ENCODE measurements at places on chromosomes 5 and 9.
A peak's percentile ranks its signal among the peaks of the same experiment; 100 is the strongest.

GRCh38 chr5:74200560-74200959, 440.0 kb downstream of the ENC1 start:
- H3K27me3 ChIP-seq, result peaks cover under 1% of the 10 kb centered on the region
- no peak for DNase-seq
- H3K27ac ChIP-seq, result no peak overlapping the region
- H3K4me3 ChIP-seq, result no peak overlapping the region

GRCh38 chr5:127358740-127359139, 68.1 kb downstream of the MEGF10 start:
- DNase-seq, result no peak
- peaks cover 14% of the 10 kb centered on the region for H3K27me3 ChIP-seq
- no peak overlapping the region for H3K27ac ChIP-seq

GRCh38 chr9:95206143-95206542, 111.4 kb downstream of the FANCC start:
- H3K4me1 ChIP-seq, result no peaks in the 10 kb centered on the region
- H3K27ac ChIP-seq, result no peak overlapping the region
- no peaks in the 10 kb centered on the region for H3K36me3 ChIP-seq
- DNase-seq, result no peak
- no peaks in the 10 kb centered on the region for H3K27me3 ChIP-seq

GRCh38 chr9:126341902-126342301, 15.3 kb downstream of the MVB12B start:
- H3K27me3 ChIP-seq, result no peaks in the 10 kb centered on the region
- H3K27ac ChIP-seq, result no peak overlapping the region
- no peak for DNase-seq
- H3K4me1 ChIP-seq, result peaks cover 32% of the 10 kb centered on the region

DNA sequence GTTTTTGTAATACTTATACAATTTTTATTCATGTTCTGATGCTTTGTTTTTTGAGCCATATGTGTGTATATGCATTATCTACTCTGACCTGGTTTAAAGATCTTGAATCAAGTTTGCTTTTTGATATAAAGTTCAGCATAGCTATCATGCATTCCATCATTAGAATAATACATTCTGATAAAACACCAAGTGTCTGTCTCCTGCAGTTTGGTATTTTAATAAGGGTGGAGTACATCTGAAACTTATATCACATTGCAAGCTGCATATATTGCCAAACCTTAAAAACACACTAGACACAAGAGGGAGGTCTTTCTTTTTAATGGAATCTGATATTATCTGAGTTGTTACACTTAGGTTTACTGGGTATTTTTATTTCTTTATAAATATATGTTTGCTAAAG, 102.8 kb upstream of the ADAMTSL1 start:
- no peak overlapping the region for H3K27ac ChIP-seq
- no peaks in the 10 kb centered on the region for H3K27me3 ChIP-seq
- no peak for DNase-seq

GRCh38 chr5:171906703-171907590, 99.5 kb downstream of the FBXW11 start:
- no peaks in the 10 kb centered on the region for H3K27me3 ChIP-seq
- H3K36me3 ChIP-seq, result peaks cover 4% of the 10 kb centered on the region

- no peaks in the 10 kb centered on the region for H3K27me3 ChIP-seq
- peaks cover 7% of the 10 kb centered on the region for H3K4me1 ChIP-seq
- peak; percentile 52 for DNase-seq
These were observed 38.7 kb downstream of the NLN start for GRCh38 chr5:65760504-65761275.

DNA sequence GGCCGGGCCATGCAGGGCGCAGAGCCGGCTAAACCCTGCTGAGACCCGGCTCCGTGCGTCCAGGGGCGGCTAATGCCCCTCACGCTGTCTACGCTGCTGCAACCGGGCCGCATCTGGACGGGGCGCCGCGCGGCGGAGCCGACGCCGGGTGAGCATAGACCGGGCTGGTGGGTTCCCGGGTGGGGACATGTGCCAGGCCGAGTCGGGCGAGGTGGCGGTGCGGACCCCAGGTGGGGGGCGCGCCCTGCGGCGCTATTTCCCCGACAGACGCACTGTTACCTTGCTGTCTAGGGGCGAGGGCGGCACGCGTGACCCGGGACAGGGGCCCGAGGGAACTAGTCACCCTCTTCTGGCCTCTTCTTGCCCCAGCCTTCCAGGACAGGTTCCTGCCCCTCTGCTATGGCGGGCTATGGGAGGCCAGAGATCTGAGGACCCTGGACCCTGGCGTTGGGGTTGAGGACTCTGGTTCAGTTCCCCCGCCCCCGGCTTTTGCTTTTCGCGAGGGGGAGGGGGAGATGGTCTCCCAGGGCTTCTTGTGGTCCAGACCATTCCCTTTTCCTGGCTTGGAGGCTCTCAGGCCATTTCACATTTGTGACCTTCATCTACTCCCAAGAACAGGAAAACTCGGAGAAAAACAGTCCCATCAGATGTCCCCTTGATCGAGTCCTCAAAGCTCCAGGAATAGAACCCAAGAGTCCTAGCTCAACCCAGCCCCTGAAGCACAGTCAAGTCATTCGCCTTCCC, 536 bp downstream of the SLC27A4 start:
- peaks cover 14% of the 10 kb centered on the region for H3K36me3 ChIP-seq
- peaks cover 6% of the 10 kb centered on the region for H3K4me1 ChIP-seq
- H3K27ac ChIP-seq, result peak overlapping the region; percentile 70
- peak overlapping the region; percentile 88 for H3K4me3 ChIP-seq
- H3K27me3 ChIP-seq, result no peaks in the 10 kb centered on the region
- DNase-seq, result no peak

DNA sequence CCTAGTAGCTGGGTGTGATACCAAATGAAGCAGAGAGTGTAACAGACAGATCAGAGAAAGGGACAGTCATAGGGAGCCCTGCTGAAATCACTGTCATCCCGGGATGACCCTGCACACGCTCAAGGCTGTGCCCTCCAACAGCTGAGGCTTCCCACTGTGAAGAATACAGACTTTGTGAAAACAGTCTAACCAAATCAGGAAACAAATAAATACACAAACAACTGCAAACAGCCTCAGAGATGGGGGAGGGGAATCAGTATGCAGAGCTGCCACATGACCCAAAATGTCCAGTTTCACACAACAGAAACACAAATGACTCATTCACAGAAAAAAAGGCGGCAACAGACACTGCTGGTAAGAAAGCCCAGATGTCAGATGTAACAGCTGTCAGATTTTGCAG, 101.9 kb downstream of the ADAMTS2 start:
- H3K27ac ChIP-seq, result no peak overlapping the region
- H3K36me3 ChIP-seq, result no peaks in the 10 kb centered on the region
- no peak overlapping the region for H3K4me3 ChIP-seq
- no peak for DNase-seq
- H3K27me3 ChIP-seq, result peaks cover 39% of the 10 kb centered on the region

GRCh38 chr5:94849821-94850736, 231.6 kb downstream of the SLF1 start:
- no peak overlapping the region for H3K27ac ChIP-seq
- DNase-seq, result peak; percentile 35
- no peaks in the 10 kb centered on the region for H3K4me1 ChIP-seq
- H3K27me3 ChIP-seq, result no peaks in the 10 kb centered on the region
- no peak overlapping the region for H3K4me3 ChIP-seq

- H3K4me3 ChIP-seq, result no peak overlapping the region
- H3K27ac ChIP-seq, result no peak overlapping the region
- no peaks in the 10 kb centered on the region for H3K4me1 ChIP-seq
- no peak for DNase-seq
- no peaks in the 10 kb centered on the region for H3K36me3 ChIP-seq
These were observed 471.3 kb downstream of the PDE4D start for GRCh38 chr5:59421986-59422941.

DNA sequence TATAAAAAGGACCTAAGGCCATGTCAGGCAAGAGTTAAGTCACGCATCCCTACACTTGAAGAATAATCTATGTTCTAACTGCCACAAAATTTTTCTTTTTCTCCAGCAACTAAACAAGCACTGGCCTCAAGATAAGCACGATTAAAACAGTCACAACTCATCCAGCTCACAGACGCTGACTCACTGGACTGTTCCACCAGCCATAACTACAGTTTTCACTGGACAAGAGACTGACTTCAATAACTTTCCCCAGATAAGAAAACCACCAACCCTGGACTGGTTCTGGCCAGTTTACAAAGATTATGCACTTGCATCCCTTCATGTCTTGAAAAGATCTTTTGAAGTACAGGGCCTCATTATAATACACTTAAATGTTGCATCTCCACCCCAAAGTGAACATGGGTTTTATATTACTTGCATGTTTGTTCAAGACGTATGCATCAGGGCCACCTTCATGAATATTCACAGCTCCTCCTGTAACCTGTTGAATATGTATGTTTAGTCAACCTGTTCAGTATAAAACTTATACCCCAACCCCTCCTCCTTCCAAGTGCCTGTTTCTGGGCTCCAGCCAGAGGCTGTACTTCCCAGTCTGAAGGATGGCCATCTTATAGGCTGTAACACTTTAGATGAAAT, 129.3 kb upstream of the EPB41L4A start:
- peaks cover 16% of the 10 kb centered on the region for H3K27me3 ChIP-seq
- H3K27ac ChIP-seq, result no peak overlapping the region
- H3K36me3 ChIP-seq, result no peaks in the 10 kb centered on the region
- DNase-seq, result no peak
- H3K4me3 ChIP-seq, result no peak overlapping the region

- H3K4me3 ChIP-seq, result no peak overlapping the region
- H3K27me3 ChIP-seq, result peaks cover 11% of the 10 kb centered on the region
- no peaks in the 10 kb centered on the region for H3K36me3 ChIP-seq
- H3K27ac ChIP-seq, result no peak overlapping the region
These were observed 92.8 kb downstream of the CAVIN4 start for GRCh38 chr9:100670719-100671118.
